ENCODE measurements at places on chromosomes 16 and 17.

GRCh38 chr16:3825103-3825502 is 55.4 kb downstream of the CREBBP start:
- DNase-seq, result no peak

- no peak for DNase-seq
Observed at GRCh38 chr17:59121901-59122480, 15.3 kb upstream of the TRIM37 start.

- DNase-seq, result no peak
Observed at GRCh38 chr17:68152161-68152571, 95.7 kb upstream of the AMZ2 start.

DNA sequence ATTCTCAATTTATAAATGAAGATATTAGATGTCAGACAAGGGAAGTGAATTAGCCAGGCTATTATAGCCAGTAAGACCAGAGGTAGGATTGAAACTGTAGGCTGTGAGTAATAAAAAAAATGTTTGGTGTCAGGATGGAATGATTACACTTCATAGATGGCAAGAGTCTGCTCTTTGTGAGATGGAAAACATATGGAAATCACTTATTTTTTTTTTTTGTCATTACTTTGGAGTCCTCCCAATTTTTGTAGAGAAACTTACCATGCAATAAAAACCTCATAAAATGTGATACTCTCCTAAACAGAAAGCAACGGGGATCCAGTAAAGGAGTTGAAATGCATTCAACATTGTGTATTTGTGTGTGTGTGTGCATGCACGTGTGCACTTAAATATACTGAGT is 532.7 kb upstream of the CDH8 start:
- DNase-seq, result no peak

- peak; percentile 94 for DNase-seq
Observed at GRCh38 chr17:44326861-44327444, 2.3 kb upstream of the SLC25A39 start.
